ENCODE measurements at places on chromosomes 2 and 18.

GRCh38 chr2:202377207-202377761, 1.2 kb downstream of the BMPR2 start:
- DNase-seq = peak; percentile 47

GRCh38 chr2:854460-854859, 96.2 kb upstream of the SNTG2 start:
- DNase-seq = no peak

DNA sequence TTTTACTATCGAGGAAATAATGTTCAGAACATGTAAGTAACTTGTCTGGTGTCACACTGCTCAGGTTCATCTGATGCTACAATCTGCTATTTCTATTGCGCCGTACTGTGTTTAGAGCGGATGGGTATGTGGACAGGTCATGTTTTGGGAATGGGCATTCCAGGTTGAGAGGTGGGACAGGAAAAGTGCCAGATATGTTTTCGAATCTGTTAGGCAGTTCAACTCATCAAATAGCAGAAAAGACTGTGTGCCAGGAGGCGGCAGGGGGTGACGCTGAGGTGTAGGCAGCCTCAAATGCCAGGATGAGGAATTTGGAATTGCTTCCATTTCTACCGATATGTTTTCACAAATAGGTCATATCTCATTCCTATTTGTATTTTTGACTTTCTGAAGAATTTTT, 123.8 kb downstream of the HRH4 start:
- DNase-seq = no peak

GRCh38 chr18:13235421-13235831, 16.9 kb downstream of the LDLRAD4 start:
- no peak for DNase-seq

DNA sequence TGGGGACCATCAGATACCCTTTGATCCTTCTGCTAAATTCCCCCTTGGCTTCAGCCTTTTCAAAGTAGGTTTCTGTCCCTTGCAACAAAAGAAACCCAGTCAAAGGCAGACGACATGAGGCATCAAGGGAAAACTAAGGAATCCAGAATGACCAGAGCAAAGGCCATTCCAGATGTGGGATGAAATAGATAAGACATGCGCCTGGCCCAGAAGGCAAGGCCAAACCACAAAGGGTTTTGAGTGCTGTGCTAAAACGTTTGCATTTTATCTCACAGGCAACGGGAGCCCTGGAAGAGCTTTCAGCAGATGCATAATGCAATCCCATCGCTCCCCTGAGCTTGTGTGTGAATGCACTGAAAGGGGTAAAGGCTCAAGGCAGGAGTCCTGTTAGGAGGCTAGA, 17.7 kb downstream of the CXCR1 start:
- no peak for DNase-seq

DNA sequence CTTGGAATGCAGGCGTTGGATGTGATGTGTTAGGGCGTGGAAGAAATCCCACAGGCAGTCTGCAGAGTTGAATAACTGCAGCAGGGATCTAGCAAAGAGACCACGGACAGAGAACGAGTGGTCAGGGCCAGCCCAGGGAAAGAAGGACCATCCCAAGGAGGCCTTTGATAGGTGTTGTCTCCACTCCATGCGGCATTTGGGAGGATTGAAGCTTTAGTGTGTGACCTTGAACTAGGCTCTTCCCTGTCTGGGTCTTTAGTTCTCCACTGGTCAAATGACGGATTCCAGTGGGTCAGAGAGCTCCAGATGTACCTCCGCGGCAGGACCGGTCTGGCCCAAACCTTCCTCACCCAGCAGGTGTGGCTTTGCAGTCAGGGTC, 18.4 kb downstream of the GREB1 start:
- DNase-seq = no peak

- DNase-seq = no peak
These were observed 92.8 kb downstream of the HNRNPLL start for GRCh38 chr2:38509947-38510326.

DNA sequence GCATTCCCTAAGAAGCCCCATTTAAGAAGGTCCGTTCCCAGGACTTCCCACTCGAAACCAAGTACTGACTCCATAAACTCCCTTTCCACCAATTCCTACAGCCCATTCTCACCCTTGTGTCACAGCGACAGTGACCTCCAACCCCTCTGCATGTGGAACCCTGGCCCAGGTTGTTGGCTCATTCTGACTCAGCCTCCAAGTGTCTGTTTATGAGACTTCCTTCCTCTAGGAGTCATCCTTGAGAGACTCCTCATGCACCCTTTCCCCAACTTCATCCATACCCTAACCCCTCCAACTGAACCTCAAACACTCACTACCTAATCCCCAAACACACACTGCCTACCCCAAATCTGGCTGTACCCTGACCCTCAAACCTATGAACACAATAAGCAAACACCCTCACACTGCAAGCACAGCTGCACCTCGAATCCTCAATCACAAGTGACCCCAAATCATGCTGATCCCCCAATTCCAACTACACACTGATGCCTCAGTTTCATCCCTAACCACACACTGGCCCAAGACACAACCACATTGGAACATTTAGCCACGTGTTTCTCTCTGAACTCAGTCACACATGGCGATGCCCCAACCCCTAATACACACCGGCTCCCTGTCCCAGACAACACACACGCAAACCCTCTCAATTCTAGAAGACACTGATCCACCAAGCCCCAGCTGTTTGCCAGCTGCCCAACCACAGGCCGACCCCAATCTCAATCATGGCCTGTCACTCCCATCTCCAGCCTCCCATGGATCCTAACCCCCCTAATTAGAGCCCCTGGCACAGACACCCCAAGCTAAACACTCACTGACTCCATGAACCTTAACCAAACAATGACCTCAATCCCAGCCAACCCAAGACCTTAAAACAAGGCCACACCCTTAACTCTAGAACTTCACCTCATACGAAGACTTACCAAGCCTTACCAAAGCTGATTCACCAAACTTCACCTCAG, 219.6 kb downstream of the CYP26B1 start:
- DNase-seq = no peak

DNA sequence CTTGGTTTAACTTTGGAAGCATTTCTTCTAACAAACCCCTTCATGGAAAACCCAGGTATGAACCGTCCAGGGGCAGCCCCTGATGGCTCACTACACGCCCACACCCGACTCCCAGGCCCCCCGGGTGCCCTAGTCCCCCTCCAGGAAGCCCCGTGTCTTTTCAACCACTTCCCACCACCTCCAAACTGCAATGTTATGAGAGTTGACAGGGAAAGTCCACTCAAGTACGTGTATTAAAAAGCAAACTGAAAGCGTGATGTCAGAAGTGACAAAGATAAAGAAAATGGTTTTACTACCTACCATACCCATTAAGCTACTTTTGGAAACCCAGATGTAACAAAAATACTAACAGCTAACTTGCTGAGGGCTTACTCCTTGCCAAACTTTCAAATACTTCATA, 51.5 kb downstream of the L3MBTL4 start:
- DNase-seq = no peak
